ENCODE measurements at places on chromosomes 2 and 18. TPM values are rescaled to one million over a fixed set of nuclear protein-coding genes. Genes with fewer than 3 reads are reported as not detected.

The KLF11 gene
- total RNA-seq = 14.0 TPM

The ALPP gene
- total RNA-seq = not detected

The SEC11C gene
- total RNA-seq = 56.0 TPM

The POTEI gene
- total RNA-seq = not detected

The ACVR1 gene
- 20.3 TPM for total RNA-seq

The MRO gene
- 0.94 TPM for total RNA-seq

The ABCB11 gene
- 0.16 TPM for total RNA-seq

The UGT1A1 gene
- not detected for total RNA-seq

The EFHD1 gene
- total RNA-seq = 1.1 TPM

The ANKRD23 gene
- total RNA-seq = 5.9 TPM

The CYTIP gene
- total RNA-seq = 5.1 TPM

The ADRA2B gene
- total RNA-seq = not detected

The ASAP2 gene
- total RNA-seq = 31.0 TPM

The ANKRD30B gene
- total RNA-seq = 0.16 TPM

The CLHC1 gene
- 53.0 TPM for total RNA-seq

The FAM98A gene
- 15.8 TPM for total RNA-seq

The CCDC93 gene
- 46.6 TPM for total RNA-seq

The CHPF gene
- total RNA-seq = 25.9 TPM

The CPS1 gene
- total RNA-seq = 6.6 TPM

The GREB1 gene
- 1.4 TPM for total RNA-seq

The COLEC11 gene
- total RNA-seq = 0.78 TPM

The EFEMP1 gene
- 2.8 TPM for total RNA-seq

The PDE11A gene
- total RNA-seq = 1.7 TPM

The LGALSL gene
- 53.7 TPM for total RNA-seq

The RAMP1 gene
- 2.7 TPM for total RNA-seq

The PUS10 gene
- total RNA-seq = 8.3 TPM

The CHRNA1 gene
- not detected for total RNA-seq

The SIX2 gene
- total RNA-seq = 0.16 TPM

The KIAA2012 gene
- 0.47 TPM for total RNA-seq

The HTRA2 gene
- total RNA-seq = 56.3 TPM

The ANO7 gene
- total RNA-seq = 0.16 TPM

The GPBAR1 gene
- not detected for total RNA-seq

The MATN3 gene
- total RNA-seq = 1.1 TPM

The CCL20 gene
- total RNA-seq = not detected

Measured in occipital lobe (tissue), 3 donors.